Urothelium cell line (cell line): ENCODE measurements at places on chromosomes 7 and 10.

DNA sequence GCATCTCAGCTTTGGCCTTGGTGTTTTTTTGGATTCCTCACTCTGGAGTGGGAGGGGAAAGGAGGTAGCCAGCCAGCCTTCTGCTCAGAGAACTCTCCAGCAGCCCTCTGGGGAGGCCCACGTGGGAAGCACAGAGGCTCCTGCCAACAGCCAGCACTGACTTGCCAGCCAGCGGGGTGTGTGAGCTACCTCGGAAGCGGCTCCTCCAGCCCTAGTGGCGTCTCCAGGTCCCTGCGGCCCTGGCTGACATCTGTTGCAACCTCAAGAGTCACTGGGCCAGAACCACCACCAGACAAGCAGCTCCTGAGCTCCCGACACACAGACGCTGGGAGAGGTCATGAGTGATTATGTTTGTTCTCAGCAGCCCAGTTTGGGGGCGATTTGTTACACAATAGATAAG is 180.2 kb upstream of the FZD8 start:
- DNase-seq = peak; percentile 29

DNA sequence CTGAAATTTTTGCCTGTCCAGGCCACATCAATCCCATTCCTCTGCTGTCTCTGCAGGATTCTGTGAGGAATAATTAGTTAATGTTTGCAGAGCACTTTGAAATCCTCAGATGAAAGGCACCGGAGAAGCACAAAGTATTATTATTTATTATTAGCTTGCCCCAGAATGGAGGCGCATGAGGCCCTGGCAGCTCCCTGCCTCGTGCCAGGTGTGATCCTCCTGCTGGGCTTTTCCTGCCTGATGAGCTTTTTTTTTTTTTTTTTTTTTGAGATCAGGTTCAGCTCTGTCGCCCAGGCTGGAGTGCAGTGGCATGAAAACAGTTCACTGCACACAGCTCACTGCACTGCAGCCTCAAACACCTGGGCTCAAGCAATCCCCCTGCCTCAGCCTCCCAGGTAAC is 65.2 kb downstream of the TCF7L2 start:
- no peak for DNase-seq

GRCh38 chr7:147400221-147400689 is 1190.3 kb upstream of the C7orf33 start:
- no peak for DNase-seq

GRCh38 chr7:145718129-145718528 is 398.5 kb upstream of the CNTNAP2 start:
- no peak for DNase-seq
